ENCODE measurements at places on chromosomes 3 and 15.

DNA sequence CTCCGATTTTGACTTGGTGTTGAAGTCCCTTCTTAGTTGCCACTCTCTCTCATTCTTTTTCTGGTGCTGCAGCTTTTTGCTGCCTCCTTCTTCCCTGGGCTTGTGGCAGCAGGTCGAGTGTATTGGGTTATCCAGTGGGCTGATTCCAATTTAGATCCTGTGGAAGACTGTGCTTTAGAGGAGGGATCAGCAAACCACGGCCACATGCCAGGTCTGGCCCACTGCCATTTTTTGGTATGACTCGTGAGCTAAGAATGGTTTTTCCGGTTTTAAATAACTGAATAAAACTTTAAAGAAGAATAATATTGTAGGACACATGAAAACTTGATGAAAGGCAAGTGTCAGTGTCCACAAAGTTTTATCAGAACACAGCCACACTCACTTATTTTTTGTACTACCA is 330.5 kb downstream of the ROBO2 start:
- DNase-seq = no peak

DNA sequence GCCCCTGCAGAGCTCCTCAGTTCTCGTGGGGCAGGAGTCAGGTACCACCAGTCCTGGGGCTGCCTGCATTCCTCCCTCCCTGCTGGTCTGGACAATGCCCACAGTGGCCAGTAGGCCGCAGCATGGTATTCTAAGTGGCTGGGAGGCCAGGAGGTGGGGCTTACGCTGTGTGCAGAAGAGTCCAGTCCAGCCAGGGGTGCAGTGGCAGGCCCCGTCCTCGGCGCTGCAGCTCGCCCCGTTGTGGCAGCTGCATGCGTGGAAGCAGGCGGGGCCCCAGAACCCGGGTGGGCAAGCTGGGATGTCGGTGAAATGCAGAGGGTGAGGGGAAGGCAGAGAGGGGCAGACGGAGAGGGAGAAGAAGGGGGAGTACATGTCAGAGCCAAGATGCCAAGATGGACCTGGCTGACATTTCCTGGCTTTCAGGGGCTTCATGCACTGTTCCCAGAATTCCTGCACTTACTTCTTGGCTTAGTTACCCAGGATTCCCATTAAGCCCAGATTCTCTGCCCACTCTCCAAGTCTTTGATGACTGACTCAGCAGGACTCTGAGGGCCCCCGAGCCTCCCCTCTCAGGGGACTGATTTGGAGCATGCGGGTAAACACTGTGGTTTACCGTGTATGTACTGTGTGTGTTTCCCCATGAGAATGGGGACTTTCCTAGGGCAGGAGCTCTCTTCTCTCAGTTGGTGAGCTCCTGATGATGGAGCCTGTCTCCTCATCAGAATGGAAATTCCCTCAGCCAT is 47.5 kb downstream of the RAB11A start:
- DNase-seq = no peak

GRCh38 chr15:63514531-63514943 is 10.1 kb downstream of the USP3 start:
- DNase-seq = no peak

- DNase-seq = peak; percentile 7
Observed at GRCh38 chr3:47961815-47962606, 54.2 kb downstream of the MAP4 start.

DNA sequence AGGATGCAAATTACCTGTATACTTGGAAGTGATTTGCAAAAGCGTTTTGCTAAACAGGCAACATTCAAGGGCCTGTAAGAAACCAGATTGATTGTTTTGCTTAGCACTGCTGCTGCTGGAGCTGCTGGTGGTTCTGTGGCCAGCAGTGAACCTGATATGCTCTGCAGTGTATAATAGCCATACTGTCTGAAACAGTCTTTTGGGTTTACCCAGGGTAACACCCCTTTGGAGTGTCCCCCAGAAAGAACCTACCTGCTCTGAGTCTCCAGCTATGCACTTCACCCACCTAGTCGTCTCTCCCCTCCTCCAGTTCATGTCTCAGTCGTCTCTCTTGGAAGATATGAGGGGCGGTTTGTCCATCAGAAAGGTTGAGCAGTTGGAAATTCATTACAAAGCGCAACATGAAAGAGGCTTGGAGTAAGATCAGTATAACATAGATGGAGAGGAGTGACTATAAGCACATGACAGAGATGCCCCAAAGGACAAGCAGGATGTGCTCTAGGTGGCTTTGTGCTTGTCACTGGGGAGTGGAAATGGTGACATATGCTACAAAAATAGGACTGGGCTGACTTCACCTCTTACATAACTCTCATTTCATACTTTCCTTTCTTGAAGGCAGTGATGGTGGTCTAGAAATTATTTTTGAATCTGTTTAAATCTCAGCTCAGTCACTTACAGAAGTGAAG is 3.8 kb downstream of the MKRN2 start:
- no peak for DNase-seq

DNA sequence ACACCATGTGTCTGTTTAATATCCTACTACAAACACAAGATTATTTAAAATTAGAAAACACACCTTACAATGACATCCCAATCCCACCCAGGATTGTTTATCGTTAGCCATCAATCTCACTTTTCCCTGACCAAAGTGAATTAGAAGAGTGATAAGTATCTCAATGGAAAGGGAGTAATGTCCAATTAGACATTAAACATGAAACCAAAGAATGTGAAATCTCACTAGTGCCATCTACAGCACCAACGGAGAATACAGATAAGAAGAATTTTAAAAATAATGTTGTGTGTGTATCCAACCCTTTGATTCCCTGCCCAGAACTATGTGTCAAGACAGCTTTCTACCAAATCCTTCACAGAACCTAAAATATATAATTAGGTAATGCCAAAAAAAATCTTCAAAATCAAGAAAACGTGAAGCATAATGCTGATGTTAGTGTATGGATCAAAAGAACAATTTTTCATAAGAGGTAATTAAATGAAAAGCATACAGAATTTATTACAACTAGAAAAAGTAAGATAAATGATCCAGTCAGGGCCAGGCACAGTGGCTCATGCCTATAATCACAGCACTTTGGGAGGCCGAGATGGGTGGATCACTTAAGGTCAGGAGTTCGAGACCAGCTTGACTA is 64.2 kb downstream of the SCAPER start:
- no peak for DNase-seq

DNA sequence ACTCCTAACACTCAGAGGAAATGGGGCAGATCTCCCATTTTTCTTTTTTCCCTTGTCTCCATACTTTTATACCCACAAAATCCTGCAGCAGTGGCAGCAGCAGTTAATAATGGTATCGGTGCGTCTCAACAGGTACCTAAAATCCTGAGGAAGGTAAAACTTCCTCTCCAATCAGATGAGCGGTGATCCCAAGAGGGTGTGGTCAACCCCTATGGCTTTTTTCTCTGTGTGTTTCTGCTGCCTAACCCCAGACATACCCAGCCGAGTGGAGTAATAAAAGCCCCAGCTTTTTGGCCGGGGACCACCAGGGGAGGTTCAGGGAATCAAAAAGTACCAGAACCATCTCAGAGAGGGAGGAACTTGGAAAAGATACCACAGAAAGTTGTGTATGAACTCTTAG is 9.1 kb downstream of the GK5 start:
- no peak for DNase-seq

GRCh38 chr3:133394561-133395311 is 5.1 kb upstream of the BFSP2 start:
- no peak for DNase-seq

GRCh38 chr15:41105348-41106334 is 10.4 kb downstream of the INO80 start:
- DNase-seq = no peak

- no peak for DNase-seq
Observed at GRCh38 chr3:152737021-152737908, 97.7 kb upstream of the P2RY1 start.

DNA sequence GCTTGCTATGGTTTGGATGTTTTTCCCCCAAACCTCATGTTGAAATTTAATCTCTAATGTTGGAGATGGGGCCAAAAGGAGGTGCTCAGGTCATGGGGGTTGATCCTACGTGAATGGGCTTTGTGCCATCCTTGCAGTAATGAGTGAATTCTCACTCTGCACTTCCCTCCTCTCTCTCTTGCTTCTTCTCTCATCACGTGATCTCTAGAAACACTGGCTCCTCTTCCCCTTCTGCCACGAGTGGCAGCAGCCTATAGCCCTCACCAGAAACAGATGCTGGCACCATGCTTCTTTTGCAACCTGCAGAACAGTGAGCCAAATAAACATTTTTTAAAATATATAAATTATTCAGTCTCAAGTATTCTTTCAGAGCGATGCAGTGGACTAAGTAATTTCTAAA is 13.3 kb upstream of the PLSCR1 start:
- DNase-seq = no peak

DNA sequence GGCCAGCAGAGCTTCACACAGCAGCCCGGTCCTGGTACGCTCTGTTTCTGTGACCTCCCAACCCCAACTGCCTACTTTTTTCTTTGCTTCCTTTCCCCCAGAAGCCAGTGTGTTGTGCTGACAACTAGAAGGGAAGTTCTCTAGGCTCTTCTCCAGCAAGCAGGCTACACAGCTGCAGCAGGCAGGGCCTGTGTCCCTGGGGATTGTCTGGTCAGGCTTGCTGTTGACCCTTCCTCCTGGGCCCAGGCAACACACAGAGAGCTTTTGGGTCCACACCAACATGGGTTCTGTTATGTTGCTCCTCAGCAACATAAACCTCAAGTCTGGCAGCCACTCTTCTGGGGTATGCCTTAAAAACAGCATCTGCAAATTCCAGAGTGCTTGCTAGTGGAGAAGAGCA is 36.2 kb upstream of the TSPAN3 start:
- DNase-seq = no peak

- DNase-seq = no peak
Observed at GRCh38 chr3:169199283-169199682, 464.2 kb downstream of the MECOM start.

- DNase-seq = no peak
Observed at GRCh38 chr3:197368330-197368729, 69.9 kb upstream of the DLG1 start.

- peak; percentile 83 for DNase-seq
Observed at GRCh38 chr3:45915518-45916231, 27.6 kb upstream of the CXCR6 start.

DNA sequence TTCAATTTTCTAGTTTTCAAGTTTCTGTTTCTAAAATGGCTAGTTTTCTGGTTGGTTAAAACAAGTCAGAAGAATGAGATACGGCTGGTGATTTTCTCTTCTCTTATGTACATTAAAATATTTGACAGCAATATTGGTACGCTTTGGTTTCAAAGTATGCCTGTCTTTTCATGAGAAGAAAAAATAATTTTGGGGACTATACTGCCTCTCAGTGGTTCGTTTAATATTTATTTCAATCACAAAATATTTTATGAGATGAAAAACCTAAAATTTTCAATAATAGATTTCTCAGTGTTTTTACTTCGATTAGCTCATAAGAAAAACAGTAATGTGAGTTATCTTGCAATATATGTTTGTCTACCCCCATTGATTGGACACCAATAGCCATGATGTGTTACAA is 72.8 kb upstream of the AADACL2 start:
- DNase-seq = no peak

DNA sequence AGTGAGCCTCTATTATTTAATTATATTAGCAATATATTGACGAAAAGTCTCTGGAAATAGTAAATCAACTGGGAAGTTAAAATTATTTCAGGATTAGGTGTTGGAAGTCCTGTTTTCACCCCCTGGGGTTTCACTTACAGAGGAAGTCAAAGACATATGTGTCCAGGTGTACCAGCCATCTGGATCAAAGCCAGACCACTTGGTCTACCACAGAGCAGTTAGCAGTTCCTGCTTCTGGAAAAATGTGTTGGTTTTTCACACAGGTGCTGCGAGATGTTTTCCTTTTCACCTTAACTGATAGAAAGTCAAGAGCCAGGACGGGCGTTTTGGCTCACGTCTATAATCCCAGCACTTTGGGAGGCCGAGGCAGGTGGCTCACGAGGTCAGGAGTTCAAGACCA is 13.1 kb downstream of the MME start:
- no peak for DNase-seq

DNA sequence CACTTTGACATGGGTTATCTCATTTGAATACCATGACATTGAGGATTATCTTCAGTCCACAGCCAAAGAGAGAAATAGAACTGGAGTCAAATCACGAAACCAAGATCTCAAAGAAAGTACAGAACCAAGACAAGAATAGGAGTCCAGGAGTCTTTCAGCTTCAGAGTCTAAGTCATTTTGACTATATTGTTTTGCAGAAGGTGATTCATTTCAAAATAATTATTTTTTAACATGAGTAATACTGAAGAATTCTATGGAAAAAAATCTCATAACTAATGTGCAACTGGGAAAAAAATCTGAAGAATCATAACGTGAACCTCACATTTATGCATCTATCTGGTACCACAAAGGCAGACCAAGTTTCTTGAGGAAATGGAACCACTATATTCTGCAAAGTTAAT is 60.3 kb downstream of the UBE3A start:
- no peak for DNase-seq

GRCh38 chr3:170307671-170308405 is 49.7 kb upstream of the SKIL start:
- no peak for DNase-seq

DNA sequence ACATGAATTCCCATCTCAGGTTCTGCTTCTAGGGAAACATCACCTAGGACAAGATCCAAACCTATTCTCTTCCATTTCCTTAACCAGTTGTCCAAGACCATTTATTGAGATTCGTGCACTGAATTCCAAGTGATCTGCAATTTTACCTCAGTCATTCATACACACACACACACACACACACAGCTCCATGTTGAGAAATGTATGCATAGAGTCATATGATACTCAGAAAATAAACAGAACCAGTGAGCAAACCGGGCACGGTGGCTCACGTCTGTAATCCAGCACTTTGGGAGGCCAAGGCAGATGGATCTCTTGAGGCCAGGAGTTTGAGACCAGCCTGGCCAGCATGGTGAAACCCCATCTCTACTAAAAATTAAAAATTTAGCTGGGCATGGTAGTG is 6.1 kb upstream of the KPNA1 start:
- no peak for DNase-seq

DNA sequence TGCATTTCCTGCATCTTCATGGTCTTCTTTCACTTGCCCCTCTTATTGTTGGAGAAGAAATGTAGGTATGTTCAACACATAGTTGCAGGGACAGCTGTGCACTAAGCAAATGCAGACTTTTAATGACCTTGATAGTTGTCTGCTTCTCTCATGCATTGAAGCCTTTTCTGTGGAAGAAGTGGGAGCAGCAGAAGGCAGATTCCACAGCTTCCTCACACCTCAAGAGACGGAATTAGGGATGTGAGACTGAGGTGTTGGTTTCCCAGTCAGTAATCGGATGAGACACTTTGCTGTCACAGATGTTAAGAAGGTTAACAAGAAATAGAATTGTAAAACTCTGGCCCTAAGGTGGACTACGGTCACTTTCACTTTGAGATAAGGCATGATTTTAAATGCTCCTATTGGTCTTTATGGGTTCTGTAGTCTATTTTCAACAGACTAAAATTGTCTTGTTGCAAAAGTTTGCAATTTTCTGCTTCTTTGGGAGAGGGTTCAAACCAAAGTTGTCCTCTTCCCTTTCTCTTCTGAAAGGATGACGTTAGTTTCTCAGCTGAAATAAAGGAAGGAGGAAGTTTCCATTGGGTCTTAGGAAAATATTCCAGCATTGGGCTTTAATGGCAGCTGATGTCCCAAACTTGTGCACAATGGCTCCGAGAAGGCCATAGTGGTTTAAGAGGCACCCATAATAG is 117.4 kb downstream of the LPP start:
- no peak for DNase-seq

- DNase-seq = no peak
Observed at GRCh38 chr3:194277786-194278130, 73.4 kb downstream of the CPN2 start.

GRCh38 chr3:52890735-52891134 is 6.6 kb downstream of the STIMATE start:
- peak; percentile 32 for DNase-seq
